ENCODE measurements at places on chromosomes 11 and 22. TPM values are rescaled to one million over a fixed set of nuclear protein-coding genes. Genes with fewer than 3 reads are reported as not detected.

GRCh38 chr11:109150581-109150980, 271.4 kb upstream of the C11orf87 start:
- DNase-seq = no peak

Gene BDNF
- total RNA-seq = 0.22 TPM

Gene MYO7A
- total RNA-seq = 23.2 TPM

- DNase-seq = no peak
Measured at GRCh38 chr22:37472418-37473006, 13.7 kb downstream of the MFNG start.

Gene NPAS4
- total RNA-seq = not detected

DNA sequence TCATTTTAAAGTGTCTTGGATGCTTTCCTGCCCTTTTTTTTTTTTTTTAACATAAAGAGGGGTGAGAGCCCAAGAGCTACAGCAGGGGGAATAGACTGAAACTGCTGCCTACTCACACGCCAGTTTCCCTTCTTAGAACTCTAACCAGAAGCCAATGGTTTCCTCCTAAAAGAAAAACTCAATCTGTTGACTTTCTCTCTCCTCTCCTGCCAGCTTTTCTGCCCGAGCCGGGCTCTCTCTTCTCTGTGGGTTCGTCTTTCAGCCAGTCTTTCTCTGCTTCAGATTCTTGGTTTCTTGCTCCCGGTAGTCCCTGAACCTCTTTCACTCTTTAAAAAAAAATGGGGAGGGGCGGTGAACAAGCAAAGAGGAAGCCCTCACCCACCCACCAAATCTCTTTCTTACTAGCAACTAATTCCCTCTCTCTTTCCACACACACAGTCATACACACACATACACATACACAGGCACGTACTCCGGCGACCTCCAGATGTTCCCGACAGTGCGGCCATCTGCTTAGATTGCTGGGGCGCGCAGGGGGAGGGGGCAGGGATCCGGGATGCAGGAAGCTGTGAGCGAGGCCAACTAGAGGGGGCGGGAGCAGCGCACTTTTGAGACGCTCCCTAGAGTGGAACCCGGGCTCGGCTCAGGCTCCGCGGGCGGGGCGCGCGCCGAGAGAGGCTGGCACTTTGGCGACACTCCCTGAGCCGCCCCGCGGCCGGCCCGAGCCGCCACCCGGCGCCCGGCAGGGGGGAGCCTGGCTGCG, 444 bp upstream of the TSKU start:
- DNase-seq = peak; percentile 95

Gene TAGLN
- 923 TPM for total RNA-seq

Gene OR51B4
- not detected for total RNA-seq

Gene KCNJ1
- total RNA-seq = not detected

DNA sequence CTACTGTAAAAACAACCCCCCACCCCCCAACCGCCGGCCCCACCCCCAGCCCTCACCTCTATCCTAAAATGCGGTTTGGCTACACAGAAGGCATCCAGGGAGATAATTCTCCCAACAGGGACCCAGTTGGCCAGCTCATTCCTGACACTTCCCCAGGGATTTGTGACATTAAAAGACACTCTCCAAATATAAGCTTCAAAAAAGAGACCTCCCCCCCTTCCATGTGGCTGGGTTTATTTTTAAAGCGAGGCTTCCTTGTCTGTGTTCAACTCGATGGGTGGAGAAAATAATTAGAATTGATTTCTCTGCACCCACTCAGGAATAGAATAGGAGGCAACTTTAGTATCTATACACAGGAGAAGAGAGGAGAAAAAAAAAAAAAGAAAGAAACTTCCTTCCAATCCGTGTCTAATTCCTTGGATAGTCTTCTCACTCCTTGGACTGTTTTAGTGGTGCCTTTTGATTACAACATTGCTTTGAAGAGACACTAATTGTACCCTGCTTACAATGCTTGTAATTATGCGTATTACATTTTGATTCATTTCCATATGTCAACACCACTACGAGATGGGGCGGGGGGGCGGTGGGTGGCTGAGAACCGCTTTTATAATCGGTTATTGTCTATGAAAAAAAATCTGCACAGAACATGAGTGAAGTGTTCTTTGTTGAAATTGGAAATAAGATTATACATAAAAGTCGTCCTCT, 500.4 kb downstream of the MIAT start:
- DNase-seq = no peak

DNA sequence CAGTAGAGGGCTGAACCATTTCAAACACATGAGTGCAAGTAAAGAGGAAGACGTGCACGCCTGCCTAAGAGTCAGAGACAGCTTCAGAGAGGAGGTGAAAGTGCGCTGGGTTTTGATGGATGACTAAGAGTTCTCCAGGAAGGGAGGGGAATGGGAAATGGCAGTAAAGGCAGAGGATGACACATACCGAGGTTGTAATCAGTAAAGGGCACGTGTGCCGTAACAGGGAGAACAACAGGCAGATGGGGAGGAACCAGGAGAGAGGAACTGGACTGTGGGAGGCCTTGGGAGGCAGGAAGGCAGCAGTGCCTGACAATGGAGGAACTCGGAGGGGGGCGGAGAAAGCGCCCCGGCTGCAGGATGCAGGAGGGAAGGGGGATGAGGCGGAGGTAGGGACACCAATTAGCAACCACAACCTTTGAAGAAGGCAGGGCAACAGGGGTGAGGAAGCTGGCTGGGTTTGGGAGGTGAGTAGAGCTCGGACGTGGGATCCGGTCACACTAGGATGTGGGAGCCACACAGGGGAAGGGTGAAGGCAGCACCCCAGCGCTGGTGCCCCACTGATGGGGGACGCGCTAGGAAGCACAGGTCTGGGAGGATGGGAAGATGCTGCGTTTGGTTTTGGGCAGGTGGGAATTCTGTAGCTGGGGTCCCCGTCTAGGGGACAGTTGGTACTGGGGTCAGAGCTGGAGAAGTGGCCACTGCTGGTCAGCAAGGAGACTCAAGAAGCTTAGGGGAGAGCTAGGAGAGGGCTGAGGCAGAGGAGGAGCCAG, 67.4 kb downstream of the SCUBE1 start:
- DNase-seq = no peak

- no peak for DNase-seq
Measured at GRCh38 chr22:30574095-30574981, at the start of gene GAL3ST1. GAL3ST1 (minus strand) TSS chr22:30574665; CDS start chr22:30557392, 17,273 bp downstream.

Gene PANX2
- total RNA-seq = 1.9 TPM

- DNase-seq = no peak
Measured at GRCh38 chr11:60347084-60347797, 20.2 kb downstream of the MS4A6E start.

DNA sequence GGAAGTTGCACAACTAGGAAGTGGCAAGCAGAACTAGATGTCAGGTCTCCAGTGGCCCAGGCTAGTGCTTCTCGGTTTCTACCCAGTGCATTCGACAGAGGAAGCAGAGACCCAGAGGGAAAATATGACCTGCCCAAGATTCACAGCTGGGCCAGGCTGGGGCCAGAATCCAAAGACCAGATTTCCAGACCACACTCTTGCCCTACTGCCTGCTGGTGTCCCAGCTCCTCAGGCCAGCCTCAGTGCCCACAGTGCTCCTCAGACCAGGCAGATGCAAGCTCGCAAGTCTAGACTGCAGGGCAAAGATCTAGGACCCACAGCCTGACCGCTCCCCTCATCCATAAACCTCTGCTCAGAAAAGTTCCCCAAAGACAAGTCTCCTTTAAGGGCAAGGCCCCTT, 262.6 kb downstream of the BUD13 start:
- peak; percentile 45 for DNase-seq

GRCh38 chr11:65501472-65502273, 2.8 kb downstream of the MALAT1 start:
- DNase-seq = no peak

- DNase-seq = no peak
Measured at GRCh38 chr11:70027451-70027850, 50.7 kb upstream of the ANO1 start.
